ENCODE measurements at places on chromosomes 5 and 9.

- DNase-seq: no peak
Measured at GRCh38 chr5:35470866-35471265, 146.8 kb upstream of the SPEF2 start.

- DNase-seq: no peak
Measured at GRCh38 chr5:68618501-68618900, 402.9 kb downstream of the PIK3R1 start.

- DNase-seq: no peak
Measured at GRCh38 chr9:90069085-90069484, 464.3 kb downstream of the GADD45G start.

DNA sequence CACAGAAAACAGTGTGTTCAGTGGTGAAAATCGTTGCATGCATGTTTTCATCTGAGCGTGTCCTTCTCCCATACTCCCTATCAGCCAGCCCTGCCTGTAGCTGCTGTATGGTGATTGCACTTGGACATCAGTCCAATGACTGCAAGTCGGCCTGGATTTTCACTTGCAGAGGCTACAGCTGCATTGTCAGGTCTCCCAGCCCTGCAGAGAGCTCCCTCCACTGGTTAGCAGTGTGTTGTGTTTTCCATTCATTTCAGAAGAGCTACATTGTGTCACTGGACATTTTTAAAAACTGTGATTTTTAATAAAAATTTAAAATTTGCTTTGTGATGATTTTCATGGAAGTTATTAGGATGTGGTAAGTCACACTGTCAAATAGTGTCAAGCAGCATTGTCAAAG lies 96.6 kb downstream of the SYK start:
- DNase-seq: no peak

GRCh38 chr5:144040615-144041305 lies 129.7 kb downstream of the YIPF5 start:
- DNase-seq: no peak

DNA sequence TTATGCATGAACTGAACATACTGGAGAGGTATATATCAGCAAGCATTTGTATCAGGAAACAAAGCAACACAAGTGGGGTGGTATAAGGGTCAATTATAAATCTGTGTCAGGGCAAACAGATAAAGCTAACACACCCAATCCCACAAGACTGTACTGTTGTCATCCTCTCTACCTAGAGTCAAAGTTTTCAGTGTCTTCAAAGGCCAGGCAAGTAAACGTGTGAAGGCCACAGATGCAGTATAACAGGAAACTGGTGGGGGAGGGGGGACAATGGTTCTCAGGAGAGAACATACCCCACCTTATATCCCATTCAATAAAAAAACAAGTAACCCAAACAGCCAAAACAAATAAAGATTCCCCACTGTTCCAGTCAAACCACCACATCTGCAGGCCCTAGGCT lies 22.1 kb downstream of the ELP1 start:
- DNase-seq: no peak

Data from NCI-H446 treated with DMSO at 0.1 percent for 48 hours (cell line).